KBM-7 (cell line): ENCODE measurements at places on chromosomes 13 and 19.

DNA sequence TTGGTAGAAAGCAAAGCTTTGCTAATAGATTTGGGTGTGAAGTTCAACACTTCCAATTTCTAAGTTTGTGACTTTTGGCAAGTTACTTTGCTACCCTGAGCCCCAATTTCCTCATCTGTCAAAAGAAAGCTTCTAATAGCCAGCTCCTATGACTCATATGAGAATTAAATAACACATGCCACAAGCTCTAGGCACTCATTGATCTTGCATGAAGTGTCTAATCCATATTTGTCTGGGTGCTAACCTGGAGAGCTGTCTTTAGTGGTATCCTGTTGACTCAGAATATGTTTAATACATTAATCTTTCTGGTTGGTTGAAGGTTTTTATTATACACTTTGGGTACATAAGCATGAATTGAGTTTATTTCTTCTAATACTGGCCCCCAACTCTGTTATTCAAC, 188.8 kb downstream of the POSTN start:
- DNase-seq: no peak

DNA sequence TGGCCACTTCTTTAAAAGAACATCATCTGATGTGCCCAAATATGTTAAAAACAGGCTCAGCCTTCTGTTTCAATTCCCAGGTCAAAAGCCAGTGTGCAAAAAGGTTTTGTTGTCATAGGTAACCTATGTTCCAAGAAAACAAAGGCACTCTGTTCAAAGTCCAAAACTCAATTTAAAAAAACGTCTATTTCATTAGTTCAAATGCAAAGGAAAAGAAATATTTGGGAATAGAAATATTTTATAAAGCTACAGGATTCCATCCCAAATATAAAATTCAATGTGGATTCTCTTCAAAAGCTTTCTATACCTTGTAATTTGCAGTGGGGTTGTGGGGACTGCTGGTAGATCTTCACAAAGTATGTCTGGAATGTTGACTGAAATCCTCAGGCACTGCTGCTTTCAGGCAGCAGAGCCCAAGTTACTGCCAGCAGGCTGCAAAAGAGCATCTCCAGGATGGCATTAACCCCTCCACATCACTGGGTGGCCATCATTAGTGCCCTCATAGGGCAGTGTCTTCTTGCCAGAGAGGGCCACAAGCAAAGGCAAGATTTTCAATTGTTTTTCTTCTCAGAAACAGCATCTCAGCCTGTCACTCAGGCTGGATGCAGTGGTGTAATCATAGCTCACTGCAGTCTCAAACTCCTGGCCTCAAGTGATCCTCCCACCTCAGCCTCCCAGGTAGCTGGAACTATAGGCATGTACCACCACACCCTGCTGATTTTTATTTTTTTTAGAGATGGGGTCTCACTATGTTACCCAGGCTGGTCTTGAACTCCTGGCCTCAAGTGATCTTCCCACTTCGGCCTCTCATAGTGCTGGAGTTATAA, 22.8 kb upstream of the STK24 start:
- DNase-seq: no peak

DNA sequence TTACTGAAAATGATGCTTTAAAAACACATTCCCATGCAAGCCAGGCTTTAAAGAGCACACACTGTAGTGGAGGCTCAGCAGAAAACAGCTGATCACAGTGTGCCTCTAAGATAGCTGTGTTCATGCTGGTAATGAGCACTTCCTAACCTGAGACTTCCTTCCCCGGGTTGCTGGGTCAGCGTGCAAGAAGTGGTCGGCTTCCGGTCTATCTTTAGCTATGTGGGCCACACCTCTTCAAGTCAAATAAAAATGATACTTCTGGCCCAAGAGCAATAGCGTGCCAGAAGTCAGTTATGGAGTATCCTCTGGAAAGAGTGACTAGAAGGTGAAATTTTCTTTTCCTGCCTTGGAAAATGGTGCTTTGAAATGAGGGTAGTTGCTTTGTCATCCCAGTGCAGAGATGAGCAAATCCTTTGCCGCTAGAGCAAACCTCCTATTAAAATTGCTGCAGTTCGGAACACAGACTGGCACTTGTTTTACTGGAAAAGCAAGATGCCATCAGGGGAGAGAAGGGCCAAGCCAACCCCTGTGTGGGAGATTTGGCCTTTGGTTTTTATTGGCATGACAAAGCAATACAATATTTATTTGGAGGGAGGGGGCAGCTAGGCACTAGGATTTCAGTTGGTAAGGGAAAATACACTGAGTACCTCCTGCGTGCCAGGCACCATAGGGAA, 64.2 kb downstream of the ARHGAP35 start:
- no peak for DNase-seq

DNA sequence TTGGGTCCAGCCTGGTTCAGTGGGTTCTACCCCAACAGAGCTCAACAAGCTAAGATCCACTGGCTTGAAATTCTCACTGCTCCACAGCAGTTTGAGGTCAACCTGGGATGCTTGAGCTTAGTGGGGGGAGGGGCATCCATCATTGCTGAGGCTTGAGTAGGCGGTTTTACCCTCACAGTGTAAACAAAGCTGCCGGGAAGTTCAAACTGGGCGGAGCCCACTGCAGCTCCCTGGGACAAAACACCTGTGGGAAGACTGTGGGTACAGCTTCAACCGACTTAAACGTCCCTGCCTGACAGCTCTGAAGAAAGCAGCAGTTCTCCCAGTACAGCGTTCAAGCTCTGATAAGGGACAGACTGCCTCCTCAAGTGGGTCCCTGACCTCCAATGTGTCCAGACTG, 1161.9 kb downstream of the UQCRFS1 start:
- DNase-seq: no peak

DNA sequence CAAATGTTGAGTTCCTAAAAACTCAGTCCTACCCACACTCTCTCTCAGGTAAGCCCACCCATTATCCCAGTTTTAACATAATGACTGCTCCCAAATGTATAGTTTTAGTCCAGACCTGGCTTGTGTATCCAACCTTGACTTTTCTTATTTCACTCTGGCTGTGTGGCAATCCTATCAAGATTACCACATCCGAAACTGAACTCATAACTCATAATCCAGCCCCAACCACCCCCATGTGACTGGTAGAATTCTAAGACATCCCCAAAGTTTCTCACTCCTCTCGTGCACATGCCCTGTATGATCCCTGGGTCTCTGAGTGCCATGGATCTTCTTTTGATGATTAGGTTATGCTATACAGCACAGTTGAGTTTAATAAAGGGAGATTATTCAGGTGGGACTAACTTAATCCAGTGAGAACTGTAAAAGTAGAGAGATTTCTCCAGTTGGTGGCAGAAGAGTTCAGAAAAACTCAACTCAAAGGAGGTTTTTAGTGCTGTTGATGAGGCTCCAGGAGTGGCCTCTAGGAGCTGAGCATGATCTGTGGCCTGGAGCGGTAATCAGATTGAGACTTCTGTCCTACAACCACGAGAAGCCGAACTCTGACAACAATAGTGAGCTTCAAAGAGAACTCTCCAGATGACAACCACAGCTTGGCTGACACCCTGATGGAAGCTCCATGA, 413.4 kb downstream of the ZNF536 start:
- no peak for DNase-seq

GRCh38 chr13:90519157-90519556, 828.3 kb upstream of the MIR17HG start:
- DNase-seq: no peak

- no peak for DNase-seq
Measured at GRCh38 chr13:46656786-46657185, 103.8 kb downstream of the LRCH1 start.

DNA sequence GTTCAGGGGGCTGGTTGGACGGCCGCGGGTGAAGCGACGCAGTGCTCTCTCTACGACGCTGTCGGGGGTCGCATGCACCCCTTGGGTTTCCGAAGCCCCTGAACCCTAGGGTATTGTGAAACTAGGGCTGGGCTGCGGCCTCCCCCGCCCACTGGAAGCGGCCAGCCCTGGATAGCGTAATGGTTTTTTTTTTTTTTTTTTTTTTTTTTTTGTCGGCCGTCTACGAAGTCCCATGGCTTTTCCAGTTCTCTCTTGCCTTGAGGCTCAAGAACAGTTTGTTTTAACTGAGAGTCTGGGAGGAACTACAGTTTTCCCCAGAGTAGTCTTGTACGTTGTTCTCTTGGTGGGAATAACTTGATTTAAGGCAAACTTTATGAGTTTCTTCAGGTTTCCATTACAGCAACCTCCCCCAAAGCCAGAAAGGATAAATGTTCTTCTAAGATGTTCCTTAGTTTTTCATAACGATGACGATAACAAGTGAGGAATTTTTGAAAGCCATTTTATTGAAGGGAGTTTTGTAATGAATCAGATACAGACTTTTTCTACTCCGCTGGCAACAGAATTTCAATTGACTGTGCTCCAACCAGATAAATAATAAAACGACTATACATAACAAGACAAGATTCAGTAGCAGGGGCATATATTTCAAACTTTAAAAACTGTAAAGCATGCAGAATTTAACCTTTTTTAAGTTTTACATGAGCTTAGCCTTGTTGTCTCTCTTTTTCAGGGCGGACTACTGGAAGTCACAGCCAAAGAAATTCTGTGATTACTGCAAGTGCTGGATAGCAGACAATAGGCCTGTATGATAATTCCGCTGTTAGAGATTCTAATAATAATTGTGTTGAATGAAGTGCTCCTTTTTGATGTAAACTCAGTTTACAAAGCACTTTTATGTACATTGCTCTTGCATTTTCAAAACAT, 867 bp downstream of the WBP4 start:
- DNase-seq: peak; percentile 86

DNA sequence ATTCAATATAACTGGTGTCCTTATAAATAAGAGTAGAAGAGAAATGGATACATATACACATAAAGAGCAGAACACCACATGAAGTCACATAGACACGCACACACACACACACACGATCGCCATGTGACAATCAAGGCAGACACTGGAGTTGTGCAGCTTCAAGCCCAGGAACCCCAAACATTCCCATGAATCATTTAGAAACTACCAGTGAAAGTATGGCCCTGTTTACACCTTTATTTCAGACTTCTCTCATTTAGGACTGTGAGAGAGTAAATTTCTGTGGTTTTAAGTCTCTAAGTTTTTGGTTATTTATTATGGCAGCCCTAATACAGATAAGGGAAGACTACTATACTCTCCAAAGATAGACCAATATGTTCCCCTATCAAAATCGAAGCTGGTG, 20.4 kb upstream of the TNFSF13B start:
- no peak for DNase-seq

GRCh38 chr13:60000081-60000480, 163.6 kb downstream of the DIAPH3 start:
- no peak for DNase-seq

- DNase-seq: no peak
Measured at GRCh38 chr13:93535251-93535650, 308.6 kb downstream of the GPC6 start.

DNA sequence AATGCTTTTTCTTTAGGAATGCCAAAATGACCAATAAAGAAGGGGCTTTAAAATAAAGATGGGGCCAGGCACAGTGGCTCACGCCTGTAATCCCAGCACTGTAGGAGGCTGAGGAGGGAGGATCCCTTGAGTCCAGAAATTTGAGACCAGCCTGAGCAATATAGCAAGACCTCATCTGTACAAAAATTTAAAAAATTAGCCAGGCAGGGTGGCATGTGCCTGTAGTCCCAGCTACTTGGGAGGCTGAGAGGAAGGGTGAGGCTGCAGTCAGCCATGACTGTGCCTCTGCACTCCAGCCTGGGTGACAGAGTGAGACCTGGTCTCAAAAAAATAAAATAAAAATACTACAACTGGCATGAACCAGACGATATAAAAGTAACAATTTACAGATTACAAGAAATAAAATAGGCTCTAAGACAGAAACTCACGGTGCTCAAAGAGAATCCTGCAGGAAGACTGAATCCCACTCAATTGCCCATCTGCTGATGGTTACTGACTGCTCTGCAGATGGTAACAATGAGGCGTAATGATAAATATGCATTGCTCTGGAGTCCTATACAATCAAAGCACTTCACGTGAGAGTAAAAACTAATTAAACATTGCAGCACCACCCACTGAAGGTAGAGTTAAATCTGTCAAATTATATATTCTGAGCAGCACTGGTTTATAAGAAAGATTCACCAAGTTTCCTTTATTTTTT, 93.2 kb downstream of the LHFPL6 start:
- DNase-seq: no peak

- no peak for DNase-seq
Measured at GRCh38 chr19:34976611-34977010, 12.6 kb upstream of the ZNF792 start.

GRCh38 chr13:99960663-99961311, 10.8 kb downstream of the ZIC5 start:
- no peak for DNase-seq

DNA sequence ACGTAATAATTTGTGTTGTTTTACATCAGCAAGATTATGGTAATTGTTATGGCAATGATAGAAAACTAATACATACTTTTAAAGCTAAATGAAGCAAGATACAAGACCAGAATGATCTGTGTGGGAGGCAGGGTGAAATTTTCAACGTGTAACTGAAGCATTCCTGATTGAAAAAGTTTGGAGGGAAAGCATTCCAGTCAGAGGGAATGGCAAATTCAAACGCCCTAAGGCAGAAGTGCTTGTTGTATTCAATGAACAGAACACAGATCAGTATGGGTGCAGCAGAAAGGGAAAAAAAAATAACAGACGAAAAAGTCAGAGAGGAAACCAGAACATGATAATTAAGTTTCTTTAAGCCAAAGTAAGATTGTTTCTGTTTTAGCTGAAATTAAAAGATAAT, 928.5 kb upstream of the SLITRK1 start:
- DNase-seq: no peak

- DNase-seq: no peak
Measured at GRCh38 chr13:40897053-40897452, 107.6 kb downstream of the SLC25A15 start.

DNA sequence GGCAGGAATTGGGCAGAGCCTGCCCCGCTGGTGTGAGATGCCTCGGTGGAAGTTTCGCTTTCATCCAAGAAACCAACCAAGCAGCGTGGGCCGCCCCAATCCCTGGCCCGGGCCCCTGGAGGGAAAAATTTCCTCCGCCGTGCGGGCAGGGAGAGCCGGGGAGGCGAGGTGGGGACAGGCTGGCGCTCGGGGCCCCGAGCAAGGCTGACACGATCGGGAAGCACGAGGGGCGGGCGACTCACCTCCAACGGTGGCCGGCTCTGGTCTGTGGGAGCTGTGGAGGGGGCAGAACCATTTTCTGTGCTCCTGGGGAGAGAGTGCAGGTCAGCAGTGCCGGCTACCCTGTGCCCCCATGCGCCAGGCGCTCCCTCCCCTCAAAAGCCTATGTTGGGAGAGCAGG, 11.0 kb downstream of the RNF126 start:
- DNase-seq: no peak

DNA sequence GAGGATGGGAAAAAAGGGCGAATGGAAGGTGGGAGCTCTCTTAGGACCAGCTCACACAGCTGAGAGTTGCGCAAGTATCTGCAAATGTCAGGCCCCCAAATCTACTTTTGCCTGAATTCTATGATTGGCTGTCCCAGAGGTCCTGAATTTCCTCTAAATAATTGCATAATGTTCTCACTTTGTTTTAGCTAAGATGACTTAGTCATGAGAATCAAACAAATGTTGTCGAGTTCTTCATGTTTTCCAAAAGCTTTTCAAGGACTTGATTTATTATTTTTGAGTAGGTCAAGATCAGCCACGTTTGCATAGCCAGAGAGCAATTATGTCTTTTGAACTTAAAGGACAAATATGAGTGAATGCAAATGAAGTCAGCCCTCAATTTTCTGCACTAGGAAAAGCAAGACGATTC, 246.6 kb upstream of the MAB21L1 start:
- no peak for DNase-seq
